ENCODE measurements at places on chromosomes 1 and 21.

GRCh38 chr1:181476581-181476980 is 6.7 kb upstream of the CACNA1E start:
- no peak for DNase-seq

- peak; percentile 98 for DNase-seq
Measured at GRCh38 chr1:209398313-209398991, 185.1 kb upstream of the CAMK1G start.

- DNase-seq, result no peak
Measured at GRCh38 chr21:36658926-36659325, 40.0 kb upstream of the SIM2 start.

- no peak for DNase-seq
Measured at GRCh38 chr1:64685217-64685616, 59.7 kb upstream of the RAVER2 start.

- no peak for DNase-seq
Measured at GRCh38 chr1:111638320-111638719, 18.7 kb downstream of the RAP1A start.

- no peak for DNase-seq
Measured at GRCh38 chr1:54490361-54491248, 57.4 kb upstream of the ACOT11 start.

DNA sequence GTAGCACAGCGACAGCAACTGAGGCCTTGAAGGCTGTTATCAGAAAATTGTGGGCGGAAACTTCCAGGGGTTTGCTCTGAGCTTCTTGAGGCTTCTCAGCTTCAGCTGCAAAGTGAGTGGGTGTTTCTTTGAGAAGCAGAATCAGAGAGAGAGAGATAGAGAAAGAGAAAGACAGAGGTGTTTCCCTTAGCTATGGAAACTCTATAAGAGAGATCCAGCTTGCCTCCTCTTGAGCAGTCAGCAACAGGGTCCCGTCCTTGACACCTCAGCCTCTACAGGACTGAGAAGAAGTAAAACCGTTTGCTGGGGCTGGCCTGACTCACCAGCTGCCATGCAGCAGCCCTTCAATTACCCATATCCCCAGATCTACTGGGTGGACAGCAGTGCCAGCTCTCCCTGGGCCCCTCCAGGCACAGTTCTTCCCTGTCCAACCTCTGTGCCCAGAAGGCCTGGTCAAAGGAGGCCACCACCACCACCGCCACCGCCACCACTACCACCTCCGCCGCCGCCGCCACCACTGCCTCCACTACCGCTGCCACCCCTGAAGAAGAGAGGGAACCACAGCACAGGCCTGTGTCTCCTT is at the start of gene FASLG:
Gene FASLG (plus strand): TSS at position 233 of the 583 bp plus-strand sequence. CDS start 99 bp downstream, at position 332.
- DNase-seq, result no peak

GRCh38 chr1:115278211-115278610 is 59.8 kb downstream of the NGF start:
- DNase-seq, result no peak

GRCh38 chr1:63892632-63893395 is 119.0 kb downstream of the ROR1 start:
- peak; percentile 76 for DNase-seq

GRCh38 chr21:36092681-36093080 is 22.9 kb downstream of the CBR1 start:
- no peak for DNase-seq

DNA sequence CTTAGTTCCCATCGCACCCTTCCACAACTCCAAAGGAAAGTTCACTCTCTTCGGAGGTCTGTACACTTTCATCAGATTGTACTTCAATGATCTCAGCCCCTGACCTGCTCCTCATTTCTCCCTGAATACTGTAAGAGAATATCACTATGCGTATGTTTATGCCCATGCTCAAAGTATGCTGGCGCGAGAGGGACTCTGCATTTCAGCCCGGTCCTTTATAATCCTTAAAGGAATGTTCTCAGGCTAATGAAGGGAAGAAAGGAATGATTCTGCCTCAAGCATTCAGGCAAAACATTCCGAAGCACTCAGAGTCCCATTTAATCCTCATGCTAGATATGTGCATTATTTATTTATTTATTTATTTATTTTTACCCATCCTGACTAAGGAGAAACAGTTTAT is 76.8 kb downstream of the PLD5 start:
- DNase-seq, result no peak

- DNase-seq, result no peak
Measured at GRCh38 chr1:177142791-177143271, 21.7 kb downstream of the ASTN1 start.

GRCh38 chr1:175877939-175878737 is 134.7 kb upstream of the TNR start:
- DNase-seq, result no peak

- DNase-seq, result peak; percentile 47
Measured at GRCh38 chr1:32494196-32494595, 29.3 kb downstream of the ZBTB8B start.

DNA sequence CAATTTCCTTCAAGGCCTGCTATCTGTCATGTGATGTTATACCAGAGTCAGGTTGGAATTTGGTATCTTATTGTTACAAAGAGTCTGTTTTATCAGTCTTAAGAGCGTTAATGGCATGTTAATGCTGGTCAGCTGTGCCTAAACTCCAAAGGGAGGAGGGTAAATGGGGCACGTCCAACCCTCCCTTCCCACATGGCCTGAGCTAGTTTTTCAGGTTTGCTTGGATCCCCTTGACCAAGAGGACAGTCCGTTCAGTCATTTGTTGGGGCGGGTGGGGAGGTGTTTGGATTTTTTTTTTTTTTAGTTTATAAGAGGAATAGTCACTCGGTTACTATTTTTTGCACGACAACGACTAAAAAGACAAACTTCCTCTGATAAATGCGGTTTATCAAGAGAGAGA is 63.8 kb upstream of the LYST start:
- DNase-seq, result no peak

DNA sequence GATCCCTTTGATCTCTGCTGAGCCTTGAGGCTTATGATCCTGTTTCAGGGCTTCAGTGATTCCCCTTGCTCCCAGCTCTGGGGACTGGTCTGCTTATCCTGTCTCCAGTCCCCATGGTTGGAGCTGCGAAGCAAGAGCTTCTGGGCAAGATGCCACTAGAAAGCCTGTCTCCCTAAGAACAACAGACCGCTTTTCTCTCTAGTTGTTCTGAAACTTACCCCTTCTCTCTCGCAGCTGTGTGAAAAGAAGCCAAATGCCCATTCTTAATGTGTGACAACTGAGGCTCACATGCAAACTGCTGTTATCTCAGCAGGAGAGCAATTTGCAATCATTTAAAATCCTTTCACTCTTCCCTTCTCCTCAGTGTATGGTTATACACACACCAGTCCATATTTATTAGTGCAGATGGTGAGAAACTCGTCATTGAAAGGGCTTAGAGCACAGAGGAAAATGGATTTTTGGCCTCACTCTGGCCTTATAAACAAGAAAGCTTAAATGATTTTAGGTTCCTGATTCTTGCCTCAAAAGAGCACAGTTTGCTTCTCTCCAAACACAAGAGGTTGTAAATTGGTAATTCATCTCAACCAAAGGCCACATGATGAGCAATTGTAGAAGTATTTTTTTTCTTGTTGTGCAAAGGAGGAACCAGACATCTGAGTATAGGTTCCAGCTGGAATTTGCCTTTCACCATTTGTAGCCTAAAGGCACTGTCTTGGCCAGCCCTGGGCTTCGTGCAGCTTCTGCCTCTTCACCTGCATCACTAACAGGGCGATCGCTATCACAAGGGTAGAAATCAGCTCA is 179.2 kb upstream of the LMO4 start:
- peak; percentile 40 for DNase-seq

- no peak for DNase-seq
Measured at GRCh38 chr1:235649368-235650163, at the start of gene GNG4. GNG4 (minus strand) TSS chr1:235649784; CDS start chr1:235583838, 65,946 bp downstream.

GRCh38 chr1:166302989-166303758 is 136.4 kb upstream of the FAM78B start:
- DNase-seq, result no peak

GRCh38 chr1:233673947-233674431 is 60.1 kb downstream of the KCNK1 start:
- DNase-seq, result no peak

DNA sequence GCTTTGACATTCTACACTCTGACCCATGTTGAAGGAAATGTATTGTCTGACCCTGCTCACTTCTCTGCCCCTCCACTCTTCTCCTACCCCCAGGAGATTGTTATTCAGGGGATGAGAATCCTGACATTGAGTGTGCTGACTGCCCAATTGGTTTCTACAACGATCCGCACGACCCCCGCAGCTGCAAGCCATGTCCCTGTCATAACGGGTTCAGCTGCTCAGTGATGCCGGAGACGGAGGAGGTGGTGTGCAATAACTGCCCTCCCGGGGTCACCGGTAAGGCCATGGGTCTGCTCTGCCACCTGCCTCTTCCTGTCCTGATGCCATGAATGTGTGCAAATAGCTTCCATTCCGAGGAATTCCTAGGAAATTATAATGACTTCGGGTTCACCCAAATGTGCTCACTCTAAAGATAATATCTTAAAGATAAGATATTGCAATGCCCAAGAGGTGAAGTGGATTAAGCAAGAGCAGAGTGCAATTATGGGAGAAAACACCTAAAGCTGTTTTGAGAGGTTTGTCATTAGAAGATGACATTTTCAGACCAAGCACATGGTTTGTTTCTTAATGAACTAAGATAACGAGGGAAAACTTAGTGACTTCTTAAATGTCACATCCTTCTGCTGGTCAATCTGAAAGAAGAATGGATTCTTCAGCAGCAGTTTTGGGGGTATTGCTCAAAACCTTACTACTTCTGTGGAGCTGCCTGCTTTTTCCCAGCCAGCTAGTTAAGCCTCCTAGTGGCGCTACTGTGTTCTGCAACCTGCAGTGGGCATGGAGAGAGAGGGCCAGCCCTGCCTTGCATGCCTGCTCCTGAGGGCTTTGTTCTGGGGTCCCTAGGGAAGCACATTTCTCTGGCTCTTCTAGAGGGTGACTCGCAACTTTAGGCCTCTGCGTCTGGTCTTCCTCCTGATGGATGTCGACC is 41.6 kb downstream of the LAMC2 start:
- peak; percentile 51 for DNase-seq

GRCh38 chr21:46307625-46308024 is 16.0 kb downstream of the C21orf58 start:
- DNase-seq, result peak; percentile 67

GRCh38 chr21:39099859-39100258 is 83.4 kb downstream of the PSMG1 start:
- DNase-seq, result no peak

- no peak for DNase-seq
Measured at GRCh38 chr1:167641786-167642500, 11.9 kb downstream of the RCSD1 start.

Data from iris pigment epithelial cell (primary cell).